ACHN (cell line): ENCODE measurements at places on chromosomes 11 and 22.
A peak's percentile ranks its signal among the peaks of the same experiment; 100 is the strongest.

GRCh38 chr22:29768052-29768693, 1.0 kb downstream of the UQCR10 start:
- no peak for DNase-seq

- DNase-seq: no peak
These were observed 8.6 kb upstream of the C11orf96 start for GRCh38 chr11:43933608-43934551.

DNA sequence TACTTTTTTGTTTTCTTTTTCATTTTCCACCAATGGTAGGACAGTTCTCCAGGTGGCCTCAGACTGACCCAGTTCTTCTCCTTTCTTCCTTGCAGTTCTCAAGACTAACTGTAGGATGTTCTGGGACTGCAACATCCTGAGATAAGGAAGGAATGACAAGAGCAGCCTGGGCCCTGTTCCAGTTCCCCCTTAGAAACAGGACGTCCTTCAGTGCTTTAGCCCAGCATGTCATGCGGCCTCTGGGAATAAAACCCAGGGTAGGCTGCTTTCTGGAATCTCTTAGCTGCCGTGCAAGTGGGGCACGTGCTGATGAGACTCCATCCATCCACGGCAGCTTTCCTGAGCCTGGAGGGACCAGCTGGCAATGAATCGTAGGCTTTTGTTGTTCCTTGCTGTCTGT, 24.0 kb upstream of the CADM1 start:
- DNase-seq: no peak

- DNase-seq: no peak
These were observed 16.1 kb downstream of the COMMD9 start for GRCh38 chr11:36273110-36273509.

GRCh38 chr11:27217948-27218420, 145.0 kb downstream of the CCDC34 start:
- DNase-seq: no peak

DNA sequence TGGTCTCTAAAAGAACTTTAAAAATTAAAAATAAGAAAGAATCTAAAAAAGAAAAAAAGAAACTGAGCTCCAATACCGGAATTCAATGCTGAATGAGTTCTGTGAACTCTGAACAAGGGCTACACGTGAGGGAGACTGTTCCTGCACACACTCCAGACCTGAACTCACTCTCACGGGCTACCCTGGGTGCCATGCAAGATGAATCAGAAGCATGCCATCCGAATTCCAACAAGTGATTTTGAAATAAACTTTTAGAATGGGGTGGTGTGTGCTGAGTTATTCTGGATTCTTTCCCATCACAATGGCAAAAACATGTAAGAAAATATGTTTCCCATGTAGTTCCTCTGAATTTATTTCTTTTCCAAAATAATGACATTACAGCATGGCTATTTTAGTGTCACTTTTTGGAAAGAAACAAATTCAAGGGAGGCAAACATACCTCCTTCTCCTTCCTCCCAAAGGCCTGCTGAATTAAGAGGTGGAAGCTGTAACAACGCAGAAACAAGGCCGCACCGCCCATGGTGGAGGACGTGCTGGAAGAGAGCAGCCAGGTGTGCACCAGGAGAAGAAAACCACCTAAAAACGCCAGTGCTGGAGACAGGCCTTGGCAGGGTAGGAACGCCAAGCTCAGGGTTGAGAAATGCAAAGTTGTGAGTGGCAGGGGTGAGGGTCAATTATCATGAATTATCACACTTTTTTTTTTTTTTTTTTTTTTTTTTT, 63.2 kb upstream of the ARFGAP3 start:
- DNase-seq: peak; percentile 53

DNA sequence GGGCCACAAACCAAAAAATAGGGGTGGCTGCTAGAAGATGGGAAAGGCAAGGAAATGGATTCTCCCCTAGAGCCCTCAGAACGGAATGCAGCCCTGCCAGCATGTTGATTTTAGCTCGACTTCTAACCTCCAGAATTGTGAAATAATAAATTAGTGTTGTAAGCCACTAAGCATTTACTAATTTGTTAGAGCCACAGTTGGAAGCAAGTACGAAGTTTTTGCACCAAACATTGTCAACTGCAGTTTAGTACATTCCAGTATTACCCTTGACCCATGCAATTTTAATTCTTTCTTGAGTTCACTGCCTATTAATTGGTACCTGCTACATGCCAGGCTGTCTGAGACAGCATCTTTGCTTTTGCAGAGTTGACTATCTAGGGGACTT, 32.2 kb downstream of the PARVA start:
- DNase-seq: no peak

DNA sequence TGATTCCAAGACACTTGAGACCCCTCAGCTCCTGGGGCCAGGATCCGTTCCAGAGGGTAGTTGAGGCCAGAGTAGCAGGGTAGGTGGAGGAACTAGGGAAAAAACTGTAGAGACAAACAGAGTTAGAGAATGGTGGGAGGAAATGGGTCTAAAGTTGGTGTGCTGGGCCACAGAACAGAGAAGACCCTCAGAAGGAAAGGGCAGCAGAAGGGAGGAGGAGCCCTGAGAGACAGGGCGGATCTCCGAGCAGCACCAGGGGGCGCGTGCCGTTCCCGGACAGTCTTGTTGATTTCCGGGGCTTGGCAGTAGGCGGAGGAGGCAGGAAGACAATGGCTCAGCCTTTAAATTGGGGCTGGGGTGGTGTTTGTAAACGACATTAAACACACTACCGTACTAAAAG, 2.4 kb upstream of the CECR2 start:
- peak; percentile 10 for DNase-seq

- DNase-seq: no peak
These were observed 3.3 kb upstream of the GRAMD1B start for GRCh38 chr11:123426789-123427188.

DNA sequence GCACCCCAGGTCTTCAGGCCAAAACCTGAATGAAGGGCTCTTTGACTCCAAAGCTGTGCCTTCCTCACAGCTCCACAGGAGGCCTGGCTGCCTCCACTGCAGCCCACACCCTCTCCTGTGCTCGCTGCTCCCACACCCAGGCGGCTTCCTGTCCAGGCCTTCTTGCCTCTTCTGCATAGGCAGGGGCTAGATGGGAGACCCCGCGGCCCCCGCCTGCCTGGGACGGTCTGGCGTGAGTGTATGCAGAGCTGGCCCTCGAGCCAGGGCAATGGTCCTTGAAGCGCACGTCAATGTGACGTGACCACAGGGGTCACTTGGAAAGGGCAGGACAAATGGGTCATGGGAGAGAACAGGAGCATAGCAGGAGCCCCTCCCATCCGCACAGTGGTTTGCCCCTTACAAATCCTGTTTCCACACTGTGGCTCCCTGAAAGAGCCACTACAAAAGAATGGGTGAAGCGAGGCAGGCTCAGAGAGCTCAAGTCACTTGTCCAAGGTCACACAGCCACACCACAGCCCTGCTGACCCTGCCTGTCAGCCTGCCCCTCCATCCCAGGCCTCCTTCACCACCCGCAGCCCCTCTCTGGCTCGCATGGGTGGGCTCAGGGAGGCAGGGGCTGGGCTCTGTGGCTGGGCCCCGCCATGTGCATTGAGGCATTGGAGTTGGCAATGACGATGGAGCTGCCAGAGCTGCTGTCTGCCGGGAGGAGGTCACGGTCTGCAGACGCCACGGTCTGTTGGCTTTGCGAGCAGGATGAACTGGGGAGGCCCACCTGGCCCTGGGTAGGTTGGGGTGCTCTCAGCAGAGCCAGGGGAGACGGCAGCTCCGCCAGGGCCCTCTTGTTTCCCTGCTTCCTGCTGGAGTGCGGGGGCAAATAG, 71.2 kb upstream of the WNT11 start:
- no peak for DNase-seq

DNA sequence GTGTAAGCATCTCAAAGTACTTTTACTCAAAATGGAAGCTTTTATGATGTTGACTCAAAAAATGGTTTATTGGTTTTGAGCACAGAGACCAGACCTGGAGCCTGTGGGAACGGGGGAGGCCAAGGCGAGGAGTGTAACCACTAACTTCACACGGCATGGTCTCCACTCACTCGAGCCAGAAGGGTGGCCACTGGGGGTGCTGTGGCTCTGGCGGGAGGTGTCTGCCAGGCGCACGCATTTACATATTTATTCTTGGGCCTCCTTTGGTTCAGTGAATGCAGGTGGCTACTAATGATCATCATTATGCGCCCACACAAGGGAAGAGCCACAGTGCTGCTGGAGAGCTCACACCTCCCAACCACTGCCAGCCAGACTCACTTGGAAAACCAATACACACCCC, 64.6 kb downstream of the FLRT1 start:
- DNase-seq: no peak

- no peak for DNase-seq
These were observed 451.3 kb upstream of the KIRREL3 start for GRCh38 chr11:127451861-127452260.

DNA sequence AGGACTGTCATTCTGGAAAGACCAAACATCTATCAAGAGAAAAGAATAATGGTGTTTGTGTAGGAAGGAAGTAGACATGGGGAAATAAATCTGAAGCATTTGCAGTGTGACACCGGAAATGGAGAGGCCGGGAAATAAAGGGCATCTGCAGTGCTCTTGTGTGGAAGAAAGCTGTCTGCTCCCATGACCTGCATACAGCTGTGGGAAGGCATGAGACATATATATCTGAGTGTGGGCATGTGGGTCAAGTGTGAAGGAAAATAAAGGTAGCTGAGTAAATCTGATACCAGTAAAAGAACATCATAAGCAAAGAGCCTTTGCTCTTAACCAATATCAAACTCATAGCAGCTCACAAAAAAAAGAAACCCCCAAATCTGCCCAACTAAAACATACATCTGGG, 72.1 kb upstream of the OR5AK2 start:
- no peak for DNase-seq

GRCh38 chr22:29386708-29387107, 1.7 kb downstream of the AP1B1 start:
- DNase-seq: no peak

GRCh38 chr22:46740910-46741780, 3.1 kb upstream of the CERK start:
- no peak for DNase-seq

GRCh38 chr22:45574069-45574703, 71.5 kb downstream of the FBLN1 start:
- DNase-seq: no peak

GRCh38 chr11:112858289-112859023, 102.8 kb upstream of the NCAM1 start:
- DNase-seq: no peak

GRCh38 chr11:46456269-46457001, 64.9 kb upstream of the CHRM4 start:
- DNase-seq: no peak

GRCh38 chr11:35946766-35947165, 2.9 kb downstream of the LDLRAD3 start:
- DNase-seq: no peak

DNA sequence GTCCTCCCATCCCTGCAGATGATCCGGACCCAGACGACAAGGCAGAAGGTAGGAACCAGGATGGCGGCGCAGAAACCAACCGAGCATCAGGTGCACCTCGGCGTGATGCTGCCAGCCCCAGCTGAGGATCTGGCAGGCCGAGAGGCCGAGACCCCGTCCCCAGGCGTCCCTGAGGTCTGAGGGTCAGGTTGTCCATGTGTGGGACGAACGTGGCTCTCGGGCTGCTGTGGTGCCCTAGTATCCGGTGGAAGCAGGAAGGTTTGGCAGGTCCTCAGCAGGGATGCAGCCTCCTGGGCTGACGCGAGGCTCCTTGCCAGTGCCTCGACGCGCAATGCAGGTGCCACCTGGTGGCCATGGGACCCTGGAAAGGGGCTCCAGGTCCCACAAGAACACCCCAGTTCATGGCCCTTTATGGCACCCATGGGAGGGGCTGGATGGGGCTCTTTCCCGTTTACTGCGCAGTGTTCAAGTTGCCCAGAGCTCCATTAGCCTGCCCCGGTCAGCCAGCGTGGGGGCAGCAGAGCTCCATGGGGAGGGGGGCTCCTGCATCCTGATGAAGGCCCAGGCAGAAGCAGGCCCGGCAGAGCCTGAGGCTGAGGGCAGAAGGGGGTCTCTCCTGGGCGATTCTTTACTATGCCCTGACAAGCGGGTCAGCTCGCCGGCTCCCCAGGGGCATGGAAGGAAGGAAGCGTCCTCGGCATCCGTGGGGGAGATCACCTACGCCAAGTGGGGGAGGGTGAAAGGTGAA, 129.9 kb downstream of the CTTN start:
- DNase-seq: no peak

DNA sequence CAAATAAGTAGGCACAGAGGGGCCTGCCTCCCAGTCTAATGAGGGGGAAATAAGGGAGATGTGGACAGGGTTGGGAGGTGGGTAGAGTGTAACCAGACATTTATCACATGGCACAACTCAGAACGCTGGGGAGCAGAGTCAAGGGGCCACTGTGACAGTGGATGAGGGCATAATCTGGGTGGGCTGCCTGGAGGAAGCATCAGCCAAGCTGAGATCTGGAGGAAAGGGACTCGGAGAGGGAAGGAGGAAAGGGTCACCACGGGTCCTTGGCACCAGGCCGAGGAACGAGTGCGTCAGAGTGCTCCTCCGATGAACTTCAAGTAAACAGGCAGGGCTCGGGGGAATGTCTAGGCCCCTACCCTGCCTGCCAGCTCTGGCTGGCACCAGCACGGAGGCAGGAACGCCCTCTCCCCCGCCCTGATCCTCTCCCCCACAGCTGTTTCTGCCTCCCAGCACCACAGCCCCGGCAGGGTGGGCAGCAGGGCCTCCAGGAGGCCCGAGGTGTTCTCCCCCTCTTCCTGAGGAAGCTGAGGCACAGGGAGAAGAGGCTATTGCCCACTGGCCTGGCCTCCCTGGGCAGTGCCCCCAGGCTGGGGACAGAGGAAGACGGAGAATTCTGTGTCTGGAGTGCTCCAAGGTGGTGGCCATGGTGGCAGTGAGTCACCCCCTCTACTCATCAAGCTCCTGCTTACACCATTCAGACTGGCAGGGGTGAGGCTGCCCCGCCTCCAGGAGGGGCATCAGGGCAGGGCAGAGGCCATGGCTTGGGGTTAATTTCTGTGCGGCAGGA, 4.2 kb downstream of the ALDH3B1 start:
- peak; percentile 93 for DNase-seq

- peak; percentile 90 for DNase-seq
These were observed 42.3 kb downstream of the TRMU start for GRCh38 chr22:46377525-46378425.

DNA sequence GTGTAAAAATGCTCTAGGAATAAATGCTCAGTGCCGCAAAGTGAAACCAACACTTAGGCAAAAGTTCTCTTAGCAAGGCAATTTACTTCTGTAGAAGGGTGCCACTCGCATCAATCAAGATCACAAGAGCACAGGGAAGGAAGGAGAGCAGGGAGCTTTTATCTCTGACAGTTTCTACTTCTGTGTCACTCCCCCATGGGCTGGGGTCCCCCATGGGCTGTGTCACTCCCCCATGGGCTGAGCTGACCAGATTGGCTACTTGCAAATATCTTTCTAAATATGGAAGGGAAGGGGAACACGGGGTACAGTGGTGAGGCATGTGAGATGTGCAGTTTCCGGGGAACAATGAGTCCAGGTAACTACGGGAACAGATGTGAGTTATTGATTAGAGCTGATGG, 397 bp downstream of the OR52N2 start:
- peak; percentile 8 for DNase-seq

- no peak for DNase-seq
These were observed 40.2 kb upstream of the CCDC90B start for GRCh38 chr11:83326326-83326725.

- DNase-seq: no peak
These were observed 13.2 kb downstream of the MAP6 start for GRCh38 chr11:75655605-75656004.

GRCh38 chr11:104319396-104319795, 155.4 kb upstream of the PDGFD start:
- no peak for DNase-seq
